ENCODE measurements at places on chromosomes 12 and 14.

- DNase-seq: no peak
Observed at GRCh38 chr12:19230896-19231295, 101.4 kb downstream of the PLEKHA5 start.

GRCh38 chr12:45235087-45236025 lies 19.5 kb downstream of the ANO6 start:
- DNase-seq: no peak

DNA sequence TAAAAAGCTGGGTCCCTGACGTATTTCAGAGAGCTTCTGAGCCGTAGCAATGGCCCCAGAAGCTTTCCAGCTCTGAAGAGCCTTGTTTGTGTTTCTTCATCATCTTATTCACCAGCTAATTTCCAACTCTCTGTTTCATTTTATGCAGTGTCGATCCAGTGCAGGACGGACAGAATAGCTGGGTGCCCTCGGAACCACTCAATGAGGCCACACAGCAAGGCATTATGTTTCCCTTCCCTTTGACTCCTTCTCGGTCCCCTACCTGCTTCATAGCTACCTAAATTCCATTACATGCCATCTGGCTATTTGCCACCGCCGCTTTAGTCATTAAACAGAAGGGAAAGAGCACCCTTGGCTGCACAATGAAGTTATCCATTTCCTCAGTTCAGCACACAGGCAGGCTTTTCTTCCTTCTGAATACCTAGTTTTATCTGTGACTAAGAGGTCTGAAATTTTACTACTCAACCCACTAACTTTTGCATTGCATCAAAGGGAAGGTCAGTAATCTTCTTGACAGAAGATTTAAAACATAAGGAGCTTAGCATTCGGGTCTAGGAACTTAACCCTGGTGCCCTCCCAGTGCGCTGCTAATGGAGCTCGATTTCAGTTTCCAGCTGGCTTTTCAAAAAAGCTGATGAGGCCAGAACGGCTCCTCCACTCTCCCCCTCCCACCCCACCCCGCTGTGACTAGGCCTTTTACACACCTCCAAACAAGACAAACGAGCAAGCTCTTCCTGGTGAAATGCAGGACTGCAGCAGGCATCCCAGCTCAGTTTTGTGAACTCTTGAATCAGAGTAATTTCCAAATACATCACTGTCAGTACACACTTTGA lies 176.8 kb downstream of the GXYLT1 start:
- DNase-seq: no peak

DNA sequence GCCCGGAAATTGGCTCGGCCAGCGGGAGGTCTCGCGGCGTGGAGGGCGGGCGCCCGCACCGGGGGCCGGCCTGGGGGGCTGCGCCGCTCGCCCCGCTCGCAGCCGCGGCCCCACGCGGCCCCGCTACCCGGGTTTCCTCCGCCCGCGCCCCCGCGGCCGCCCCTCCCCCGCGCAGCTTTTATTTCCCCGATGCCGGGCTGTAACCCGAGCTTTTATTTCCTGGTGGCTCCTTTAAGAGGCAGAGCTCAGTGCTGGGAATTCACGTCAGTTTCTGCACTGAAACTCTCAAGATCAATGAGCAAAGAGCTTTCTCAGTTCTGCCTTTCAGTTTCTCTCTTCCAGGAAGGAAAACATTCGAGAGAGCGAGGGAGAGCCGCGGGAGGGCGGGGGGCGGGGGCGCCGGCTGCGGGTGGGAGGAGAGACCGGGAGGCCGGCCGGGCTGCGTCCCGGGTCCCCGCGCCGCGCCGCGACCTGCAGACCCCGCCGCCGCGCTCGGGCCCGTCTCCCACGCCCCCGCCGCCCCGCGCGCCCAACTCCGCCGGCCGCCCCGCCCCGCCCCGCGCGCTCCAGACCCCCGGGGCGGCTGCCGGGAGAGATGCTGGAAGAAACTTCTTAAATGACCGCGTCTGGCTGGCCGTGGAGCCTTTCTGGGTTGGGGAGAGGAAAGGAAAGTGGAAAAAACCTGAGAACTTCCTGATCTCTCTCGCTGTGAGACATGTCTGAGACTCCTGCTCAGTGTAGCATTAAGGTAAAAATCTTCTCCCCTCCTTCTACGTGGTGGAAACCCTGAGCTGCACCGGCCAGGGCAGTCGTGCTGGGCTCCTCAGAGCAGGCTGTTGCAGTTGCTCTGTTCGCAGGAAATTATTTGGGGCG lies at the start of gene ETV6:
ETV6 (plus strand) TSS at position 262 of the 873 bp plus-strand sequence; CDS start at position 716, 454 bp downstream.
- peak; percentile 90 for DNase-seq

DNA sequence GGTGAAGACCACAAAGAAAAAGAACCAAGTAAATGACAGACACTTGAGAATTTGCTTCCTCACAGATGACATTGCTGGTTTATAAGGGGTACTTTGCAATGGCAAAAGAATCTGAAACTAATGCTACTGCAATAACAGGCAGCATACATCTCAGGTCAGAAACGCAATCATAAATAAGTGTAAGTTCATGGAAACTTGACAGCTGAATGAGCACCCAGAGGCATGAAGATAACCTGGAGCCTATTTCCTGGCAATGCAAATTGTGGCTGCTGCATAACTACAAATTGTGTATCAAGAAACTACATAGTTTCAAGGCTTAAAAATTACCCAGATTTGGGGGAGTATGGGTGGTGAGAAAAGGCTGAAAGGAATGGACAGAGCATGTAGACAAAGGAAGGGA lies 8.5 kb upstream of the MYO1A start:
- DNase-seq: no peak

- DNase-seq: no peak
Observed at GRCh38 chr12:51669271-51669670, 78.2 kb downstream of the SCN8A start.

DNA sequence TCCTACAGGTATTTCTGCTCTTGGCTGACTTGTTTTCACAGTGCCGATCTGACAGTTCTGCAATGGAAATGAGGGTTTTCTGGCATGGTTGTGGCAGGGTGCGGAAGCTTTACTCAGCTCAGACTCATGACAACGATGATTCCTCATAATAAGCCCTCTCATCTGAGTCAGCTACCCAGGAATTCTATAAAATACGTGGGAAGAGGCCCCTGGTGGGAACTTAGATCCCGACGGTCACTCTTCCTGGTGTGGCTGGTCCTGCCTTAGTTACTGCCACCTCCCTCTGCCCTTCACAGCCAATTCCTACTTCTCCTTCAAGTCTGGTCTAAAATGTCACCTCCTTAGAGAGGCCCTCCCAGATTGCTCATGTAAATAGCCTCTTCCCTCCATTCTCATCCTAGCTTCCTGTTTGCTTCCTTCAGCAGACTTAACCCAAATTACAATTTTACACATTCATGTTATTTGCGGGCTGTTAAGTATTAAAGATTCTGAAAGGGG lies 104.2 kb upstream of the MAP1LC3B2 start:
- no peak for DNase-seq

DNA sequence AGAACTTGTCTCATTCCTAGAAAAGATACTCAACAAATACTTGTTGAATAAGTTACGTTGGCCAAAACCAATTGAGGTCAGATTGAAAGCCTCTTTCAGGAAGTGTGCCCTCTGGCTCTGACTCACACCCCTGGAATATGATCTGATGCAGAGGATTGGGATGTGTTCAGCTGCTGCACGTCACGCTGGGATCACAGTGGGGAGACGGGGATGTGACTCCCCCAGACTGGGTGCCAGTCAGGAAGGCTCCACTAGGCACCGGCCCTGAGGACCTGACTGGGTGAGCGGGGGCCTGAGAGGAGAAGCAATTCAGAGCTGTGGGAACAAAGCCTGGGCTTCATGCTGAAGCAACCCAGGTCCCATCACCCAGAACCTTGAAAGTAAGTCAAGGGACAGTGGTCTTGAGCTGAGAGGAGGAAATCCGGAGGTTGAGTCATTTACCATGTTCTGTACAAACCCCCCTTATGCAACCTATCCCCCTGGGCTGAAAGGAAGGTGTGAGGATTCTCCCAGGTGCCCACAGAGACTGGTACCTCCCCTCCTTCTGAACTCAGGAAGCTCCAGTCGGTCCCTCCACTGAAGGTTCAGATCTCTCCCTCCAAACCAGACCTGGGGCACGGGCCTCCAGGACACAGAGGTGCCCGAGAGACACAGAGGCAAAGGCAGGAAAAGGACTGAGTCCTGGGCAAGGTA lies 3.9 kb downstream of the CEBPE start:
- DNase-seq: peak; percentile 48

DNA sequence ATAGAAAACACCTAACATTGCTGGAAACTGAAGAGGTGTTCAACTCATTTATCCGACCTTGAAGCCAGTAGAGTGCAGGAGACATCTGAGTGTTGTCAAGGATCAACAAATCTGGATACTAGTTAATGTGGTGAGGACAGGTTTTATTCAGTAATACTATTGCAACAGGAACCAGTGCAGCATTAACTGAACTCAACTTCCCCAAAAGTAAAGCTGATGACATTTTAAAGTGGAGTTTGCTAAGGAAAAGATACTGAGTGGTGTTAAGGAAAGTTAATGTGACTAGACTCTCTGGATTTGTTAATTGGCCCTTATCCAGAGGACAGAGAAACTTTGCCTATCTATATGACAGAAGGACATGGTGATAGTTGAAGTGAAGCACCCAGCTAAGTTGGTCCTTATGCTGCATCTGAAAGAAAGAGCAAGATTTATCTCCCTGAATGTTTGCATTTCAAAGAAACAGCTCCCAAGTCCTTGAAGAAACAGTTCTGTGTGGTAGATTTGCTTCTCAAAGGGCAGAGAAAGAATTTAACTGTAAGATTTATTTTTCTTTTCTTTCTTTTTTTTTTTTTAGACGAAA lies 1.2 kb upstream of the CLEC7A start:
- DNase-seq: no peak

- DNase-seq: no peak
Observed at GRCh38 chr12:111823891-111824290, 18.1 kb upstream of the MAPKAPK5 start.
